ENCODE measurements at places on chromosomes 6 and 20. TPM values are rescaled to one million over a fixed set of nuclear protein-coding genes. Genes with fewer than 3 reads are reported as not detected.

PGM3 gene
- polyA plus RNA-seq = 21.5 TPM

- no peaks in the 10 kb centered on the region for H3K27me3 ChIP-seq
- peaks cover 3% of the 10 kb centered on the region for H3K4me1 ChIP-seq
- no peaks in the 10 kb centered on the region for H3K36me3 ChIP-seq
- no peak overlapping the region for H3K4me3 ChIP-seq
Observed at GRCh38 chr6:156657296-156657695, 119.9 kb upstream of the ARID1B start.

BPI gene
- not detected for polyA plus RNA-seq

- DNase-seq = no peak
- no peak overlapping the region for H3K4me3 ChIP-seq
- H3K36me3 ChIP-seq = no peaks in the 10 kb centered on the region
Observed at GRCh38 chr6:167710363-167710920, 116.3 kb upstream of the AFDN start.

GNMT gene
- 443 TPM for polyA plus RNA-seq

GRCh38 chr6:1131285-1132079 is 180.4 kb upstream of the FOXQ1 start:
- H3K4me3 ChIP-seq = no peak overlapping the region
- DNase-seq = no peak
- no peak overlapping the region for H3K27ac ChIP-seq
- no peaks in the 10 kb centered on the region for H3K27me3 ChIP-seq
- no peaks in the 10 kb centered on the region for H3K36me3 ChIP-seq
- no peaks in the 10 kb centered on the region for H3K4me1 ChIP-seq

DNA sequence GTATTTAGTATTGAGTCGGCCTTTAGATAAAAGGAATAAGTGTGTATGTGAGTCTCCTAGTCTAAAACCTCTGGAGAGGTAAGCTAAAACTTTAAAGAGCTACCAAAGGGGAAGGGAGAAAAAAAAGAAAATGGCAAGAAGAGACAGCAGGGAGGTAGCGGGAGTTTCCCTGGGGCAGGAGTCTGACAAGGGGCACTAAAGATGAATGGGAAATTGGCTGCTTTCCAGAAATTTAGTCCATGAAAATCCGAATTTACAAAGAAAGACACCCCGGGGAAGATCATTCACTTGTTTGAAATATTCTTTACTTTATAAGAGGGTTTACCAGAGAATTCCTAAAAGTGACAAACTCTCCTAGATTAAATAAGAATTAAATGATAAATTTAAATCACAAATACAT is 19.3 kb downstream of the RMND1 start:
- H3K27me3 ChIP-seq = no peaks in the 10 kb centered on the region
- no peak overlapping the region for H3K27ac ChIP-seq
- H3K36me3 ChIP-seq = peaks cover 18% of the 10 kb centered on the region
- H3K4me3 ChIP-seq = no peak overlapping the region
- no peak for DNase-seq

DNA sequence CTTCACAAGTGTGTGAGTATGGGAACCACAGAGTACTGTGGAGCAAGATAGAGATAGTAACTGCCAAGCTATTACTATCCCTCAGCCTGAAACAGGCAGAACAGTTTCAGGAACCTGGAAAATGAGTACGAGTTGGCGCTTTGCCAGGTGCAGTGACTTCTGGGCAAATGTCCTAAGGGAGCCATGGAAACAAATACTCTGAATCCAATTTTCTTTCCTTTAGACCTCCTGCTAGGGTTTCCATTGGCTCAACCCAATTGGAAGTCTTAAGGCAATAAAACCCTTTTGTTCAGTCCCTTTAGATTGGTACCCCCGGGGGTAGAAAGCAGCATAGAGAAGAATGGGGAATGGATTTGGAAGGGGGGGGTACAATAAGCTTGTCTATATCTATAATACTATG is 205.0 kb upstream of the EPHA7 start:
- no peak overlapping the region for H3K4me3 ChIP-seq
- no peaks in the 10 kb centered on the region for H3K36me3 ChIP-seq
- DNase-seq = no peak
- no peaks in the 10 kb centered on the region for H3K4me1 ChIP-seq

GRCh38 chr6:93848031-93848742 is 428.8 kb upstream of the EPHA7 start:
- H3K36me3 ChIP-seq = no peaks in the 10 kb centered on the region
- H3K27me3 ChIP-seq = no peaks in the 10 kb centered on the region
- H3K4me1 ChIP-seq = no peaks in the 10 kb centered on the region
- no peak overlapping the region for H3K27ac ChIP-seq

All from pancreas (tissue), 10 donors.